ENCODE measurements at places on chromosomes 2 and 18.
A peak's percentile ranks its signal among the peaks of the same experiment; 100 is the strongest.

DNA sequence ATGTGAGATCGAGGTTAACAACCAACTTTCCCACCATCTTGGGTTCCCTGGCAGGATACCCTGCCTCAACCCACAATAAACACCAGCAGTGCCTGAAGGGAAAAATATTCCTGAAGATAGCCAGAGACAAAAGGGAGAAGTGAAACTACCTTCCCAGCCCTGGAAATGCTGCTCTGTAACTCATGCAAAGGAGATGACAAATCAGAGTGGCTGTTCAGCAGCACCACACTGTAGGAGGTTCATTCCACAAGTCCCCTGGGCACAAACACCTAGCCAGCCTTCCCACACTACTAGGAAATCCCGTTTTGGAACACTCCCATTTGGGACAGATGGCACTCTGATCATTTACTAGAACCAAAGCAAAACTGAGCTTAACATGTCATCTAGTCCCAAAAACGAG, 190.7 kb upstream of the RBBP8 start:
- no peak for DNase-seq

DNA sequence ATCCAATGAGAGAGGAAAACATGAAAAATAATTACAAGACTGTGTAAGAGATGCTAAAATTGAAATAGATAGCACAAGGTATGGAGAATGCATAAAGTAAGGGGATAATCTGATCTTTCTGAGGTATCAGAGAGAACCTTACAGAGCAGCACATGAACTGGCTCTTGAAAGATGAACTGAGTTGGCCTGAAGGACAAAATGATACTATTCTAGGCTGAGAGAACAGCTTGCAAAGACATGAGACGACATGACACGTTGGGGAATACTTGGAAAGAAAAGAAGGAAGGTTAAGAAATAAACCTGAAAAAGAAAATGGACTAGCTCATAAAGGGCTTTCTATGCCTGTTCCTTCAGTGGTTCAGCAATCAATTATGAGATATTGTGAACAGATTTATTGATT, 152.7 kb upstream of the MYO3B start:
- peak; percentile 6 for DNase-seq

DNA sequence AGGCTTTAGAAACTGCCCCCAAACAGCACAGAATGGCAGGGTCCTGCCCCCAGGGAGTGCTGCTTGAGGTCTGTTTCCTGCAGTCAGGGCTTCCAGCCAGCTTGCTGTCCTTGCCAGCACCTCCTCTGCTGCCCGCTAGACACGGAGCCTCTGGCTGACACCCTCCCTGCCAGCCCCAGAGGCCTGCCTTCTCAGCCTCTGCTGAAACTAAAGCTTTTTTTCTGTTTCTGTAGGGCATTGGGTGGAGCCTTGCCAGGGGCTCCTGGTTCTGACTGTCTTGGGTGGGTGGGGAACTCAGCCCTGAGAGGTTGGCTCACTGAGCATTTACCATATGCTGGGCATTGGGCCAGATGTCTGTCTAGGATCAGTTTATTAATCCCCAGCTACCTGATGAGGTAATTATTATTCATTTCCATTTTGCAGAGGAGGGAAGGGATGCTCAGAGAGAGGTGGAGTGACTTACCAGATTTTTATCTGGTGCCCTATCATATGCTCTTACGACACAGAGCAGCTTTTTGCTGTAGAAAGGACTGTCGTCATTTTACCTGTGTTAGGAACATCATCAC, 35.4 kb downstream of the INPP4A start:
- no peak for DNase-seq

DNA sequence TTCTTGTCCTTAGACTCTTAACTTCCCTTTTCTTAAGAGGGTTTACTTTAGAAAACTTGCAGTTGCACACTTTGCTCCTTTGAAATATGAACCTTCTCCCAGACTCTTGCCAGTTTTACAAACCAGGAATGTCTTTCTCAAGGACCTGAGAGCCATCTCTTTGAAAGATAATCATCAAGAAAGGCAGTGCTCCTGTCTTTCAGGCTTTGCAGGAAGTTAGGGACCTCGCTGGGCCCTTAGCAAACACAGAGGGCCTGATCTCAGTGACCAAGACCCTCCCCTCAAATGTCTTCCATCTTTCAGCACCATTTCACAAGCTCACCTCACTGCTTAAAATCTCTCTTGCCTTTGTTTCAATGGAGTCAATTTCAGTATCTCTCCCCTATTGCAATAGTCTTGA, 32.0 kb upstream of the NYAP2 start:
- no peak for DNase-seq

DNA sequence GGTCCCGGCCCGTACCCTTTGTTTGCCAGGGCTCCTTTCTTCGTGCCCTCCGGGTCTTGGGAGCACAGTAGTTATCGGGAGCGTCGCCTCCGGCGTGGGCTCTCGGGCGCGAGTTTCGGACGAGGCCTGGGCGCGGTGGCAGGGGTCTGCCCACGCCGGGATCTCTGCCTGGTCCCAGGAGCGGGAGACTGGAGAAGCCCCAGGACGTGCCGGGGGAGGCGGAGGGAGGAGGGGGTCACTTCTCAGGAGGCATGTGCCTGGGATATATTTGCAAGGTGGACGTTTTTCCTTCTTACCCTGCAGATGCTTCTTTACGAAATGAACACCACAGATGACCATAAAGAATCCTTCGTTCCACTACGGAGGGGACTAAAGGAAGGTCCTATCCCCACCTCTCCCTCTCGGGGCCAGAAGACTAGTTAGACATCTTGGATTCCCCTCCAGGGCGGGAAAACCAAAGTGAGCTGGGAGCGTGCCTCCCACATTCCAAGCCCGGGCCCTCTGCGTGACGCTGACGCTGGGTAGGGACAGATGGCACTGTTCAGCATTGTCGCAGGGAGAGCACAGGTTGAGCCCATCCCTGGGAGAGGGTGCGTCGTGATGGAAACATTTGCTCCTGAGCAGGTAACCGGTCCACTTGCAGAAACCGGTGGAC, 483 bp upstream of the FHL2 start:
- no peak for DNase-seq

DNA sequence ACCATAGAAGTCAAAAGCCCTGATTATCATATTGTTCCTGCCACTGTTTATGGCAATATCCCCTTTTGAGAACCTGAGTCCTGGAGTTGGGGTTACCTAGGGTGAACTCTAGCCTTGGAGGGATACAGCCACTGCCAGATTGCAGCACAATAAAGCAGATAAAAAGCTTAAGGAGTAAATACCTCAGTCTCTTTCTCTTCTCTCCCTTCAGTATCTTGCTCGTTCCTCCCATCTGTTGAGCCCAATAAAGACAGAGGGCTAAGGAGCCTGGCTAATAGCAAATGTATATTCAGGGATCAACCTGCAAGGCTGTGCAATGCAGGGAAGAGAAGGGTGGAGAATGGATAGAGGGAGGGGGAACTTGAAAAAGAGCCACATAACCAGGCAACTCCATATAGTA, 8.0 kb upstream of the DPP4 start:
- DNase-seq: no peak

GRCh38 chr2:147025646-147026585, 818.9 kb upstream of the ACVR2A start:
- DNase-seq: no peak

GRCh38 chr2:49248506-49248905, 94.2 kb upstream of the FSHR start:
- no peak for DNase-seq

DNA sequence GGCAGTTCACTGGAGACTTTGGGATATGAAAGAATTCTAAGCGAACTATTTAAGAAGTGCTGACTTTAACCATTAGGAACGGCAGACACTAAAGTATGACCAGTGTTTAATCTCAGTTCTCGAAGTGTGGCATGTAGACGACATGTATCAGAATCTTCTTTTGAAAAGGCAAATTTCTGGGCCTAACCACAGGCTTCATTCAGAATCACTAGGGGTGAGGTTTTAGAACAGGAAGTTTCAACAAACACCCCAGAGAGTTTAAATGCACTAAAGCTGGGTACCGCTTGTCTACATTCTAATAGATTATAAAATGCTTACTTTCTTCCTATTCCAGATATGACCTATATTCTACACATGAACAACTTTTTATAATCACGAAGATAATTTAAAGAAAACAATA, 180.3 kb downstream of the ANKRD44 start:
- DNase-seq: no peak

DNA sequence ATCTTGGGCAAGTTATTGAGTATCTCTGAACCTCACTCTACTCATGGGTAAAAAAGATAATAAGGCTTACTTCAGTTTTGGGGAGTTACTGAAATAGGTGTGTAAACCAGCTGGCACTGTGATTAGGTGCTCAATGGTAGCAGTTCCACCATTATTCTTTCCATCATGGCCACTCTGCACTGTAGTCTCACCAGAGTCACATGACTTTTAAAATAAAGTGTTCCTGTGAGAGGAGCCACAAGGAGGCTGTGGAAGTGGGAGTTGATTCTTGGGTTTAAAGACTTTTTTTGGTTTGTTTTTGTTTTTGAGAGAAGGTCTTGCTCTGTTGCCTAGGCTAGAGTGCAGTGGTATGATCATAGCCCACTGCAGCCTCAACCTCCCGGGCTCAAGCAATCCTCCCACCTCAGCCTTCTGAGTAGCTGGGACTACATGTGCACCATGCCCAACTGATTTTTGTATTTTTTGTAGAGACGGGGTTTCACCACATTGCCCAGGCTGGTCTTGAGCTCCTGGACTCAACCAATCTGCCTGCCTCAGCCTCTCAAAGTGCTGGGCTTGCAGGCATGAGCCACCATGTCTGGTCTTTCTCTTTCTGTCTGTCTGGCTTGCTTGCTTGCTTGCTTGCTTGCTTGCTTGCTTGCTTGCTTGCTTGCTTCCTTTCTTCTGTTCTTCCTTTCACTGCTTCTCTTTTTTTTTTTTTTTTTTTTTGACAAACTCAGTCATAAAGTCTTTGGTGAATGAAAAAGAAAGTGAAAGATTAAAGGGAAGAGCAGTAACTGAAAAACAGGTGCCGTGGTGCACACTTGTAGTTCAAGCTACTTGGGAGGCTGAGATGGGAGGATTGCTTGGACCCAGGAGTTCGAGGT, 21.2 kb upstream of the ACVR1 start:
- no peak for DNase-seq

GRCh38 chr2:72222829-72223564, 75.3 kb upstream of the CYP26B1 start:
- DNase-seq: no peak

DNA sequence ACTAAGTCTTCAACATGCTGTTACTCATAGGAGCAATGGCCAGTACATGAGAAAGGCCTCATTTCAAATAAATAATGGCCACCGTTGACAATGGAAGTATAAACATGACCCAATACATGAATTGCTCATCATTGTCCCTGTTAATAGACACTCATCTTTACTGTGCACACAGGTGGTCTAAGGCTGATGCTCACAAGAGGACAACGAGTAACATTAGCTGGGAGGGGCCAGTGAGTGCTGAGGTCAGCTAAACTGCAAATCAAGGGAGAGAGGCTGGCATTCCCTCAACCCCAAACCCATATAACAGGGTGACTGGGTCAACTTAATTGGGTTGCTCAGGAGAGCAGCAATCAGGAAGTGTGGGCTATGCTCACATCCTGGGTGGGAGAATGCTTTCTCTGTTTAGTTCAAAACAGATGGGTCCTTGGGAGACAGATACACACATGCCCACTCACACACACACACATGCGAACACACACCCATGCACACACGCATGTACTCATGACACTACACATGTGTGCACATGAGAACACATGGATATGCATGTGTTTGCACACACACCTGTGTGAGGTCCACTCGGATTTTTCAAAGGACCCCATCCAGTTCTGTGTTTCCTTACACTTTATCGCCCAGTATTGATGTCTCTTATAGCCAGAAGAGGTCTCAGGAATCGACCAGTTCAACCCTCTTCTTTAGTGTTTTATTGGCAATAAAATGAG, 172.0 kb downstream of the INHBB start:
- DNase-seq: no peak

GRCh38 chr2:55965966-55966365, 42.4 kb upstream of the EFEMP1 start:
- peak; percentile 2 for DNase-seq

- DNase-seq: no peak
Measured at GRCh38 chr2:19282305-19282704, 76.1 kb downstream of the OSR1 start.

GRCh38 chr18:845152-845819, 33.2 kb upstream of the YES1 start:
- peak; percentile 53 for DNase-seq

DNA sequence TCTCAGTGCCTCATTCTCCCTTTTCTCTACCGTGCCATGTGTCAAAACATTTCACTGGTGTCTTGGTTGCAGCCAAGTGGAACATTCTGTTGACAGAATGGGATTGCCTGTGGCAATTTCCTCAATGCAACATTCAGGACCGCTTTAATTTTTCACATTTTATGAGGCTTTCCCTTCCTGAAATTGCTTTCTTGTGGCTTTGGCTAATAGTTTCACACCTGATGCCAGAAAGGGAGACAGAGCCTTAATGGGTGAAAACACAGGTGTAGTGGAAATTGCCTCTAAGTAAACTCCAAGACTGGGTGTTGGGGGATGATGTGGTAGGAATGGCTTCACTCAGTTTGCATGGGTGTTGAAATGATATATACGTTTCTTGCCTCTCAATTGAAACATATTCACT, 278.3 kb downstream of the TSN start:
- no peak for DNase-seq

DNA sequence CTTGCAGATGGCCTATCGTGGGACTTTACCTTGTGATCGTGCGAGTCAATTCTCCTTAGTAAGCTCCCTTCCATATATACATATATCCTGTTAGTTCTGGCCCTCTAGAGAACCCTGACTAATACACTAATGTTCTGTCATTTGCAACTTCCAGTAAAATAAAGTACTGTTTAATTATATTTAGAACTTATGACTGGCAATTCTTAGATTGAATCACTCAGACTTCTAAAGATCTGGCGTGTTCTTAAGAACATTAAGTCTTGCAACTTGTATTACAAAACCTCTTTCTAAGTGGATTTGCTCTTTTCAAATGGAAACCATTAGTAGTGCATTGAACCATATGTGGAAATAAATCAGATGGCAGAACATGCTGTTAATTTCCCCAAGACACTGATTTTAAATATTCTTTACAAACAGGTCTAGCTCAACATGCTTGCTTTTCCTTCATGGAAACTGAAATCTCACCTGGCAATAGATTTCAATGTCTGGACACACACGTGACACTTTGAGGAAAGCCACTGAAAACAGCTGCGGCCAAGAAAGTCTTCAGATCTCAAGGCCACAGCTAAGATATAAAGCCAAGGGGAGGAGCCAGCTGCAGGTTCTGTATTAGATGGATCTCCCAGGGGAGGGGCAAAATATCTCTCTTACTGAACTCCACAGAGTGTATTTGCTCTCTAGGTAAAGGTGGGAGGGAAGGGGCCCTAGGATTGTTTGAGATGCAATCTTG, 50.6 kb downstream of the PMAIP1 start:
- DNase-seq: no peak

DNA sequence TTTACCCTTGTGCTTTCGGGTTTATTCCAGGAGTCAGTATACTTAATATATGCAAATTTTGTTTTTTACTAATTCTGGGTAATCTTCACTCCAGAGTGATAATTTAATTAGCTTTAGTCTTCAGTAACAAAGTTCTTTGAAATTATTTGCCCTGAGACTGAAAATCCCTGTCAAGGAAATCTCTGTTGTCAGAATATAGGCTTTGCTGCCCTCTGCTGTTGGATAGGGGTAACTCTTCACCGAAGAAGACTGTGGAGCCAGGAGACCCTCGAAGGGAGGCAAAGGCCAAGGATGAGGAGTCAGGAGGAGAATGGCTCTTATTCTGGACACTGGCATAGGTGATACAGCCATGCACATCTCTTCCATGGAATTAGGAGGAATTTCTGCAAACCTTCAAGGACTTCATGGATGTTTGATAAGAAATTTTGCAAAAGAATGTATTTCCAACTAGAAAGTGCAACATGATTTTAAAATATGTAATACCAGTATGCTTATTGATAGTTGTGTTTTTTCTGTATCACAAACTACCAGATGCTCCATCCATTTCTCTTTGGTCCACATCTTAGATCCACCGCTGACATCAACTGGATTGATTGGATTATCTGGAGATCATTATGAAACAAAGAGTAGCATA, 182.3 kb downstream of the RDH14 start:
- peak; percentile 58 for DNase-seq
